ENCODE measurements at places on chromosomes 3 and 15. TPM values are rescaled to one million over a fixed set of nuclear protein-coding genes. Genes with fewer than 3 reads are reported as not detected.

Gene FAM107A
- total RNA-seq = 10.7 TPM

Gene SLCO3A1
- 0.83 TPM for total RNA-seq

Gene MED12L
- total RNA-seq = 0.23 TPM

GRCh38 chr3:99544786-99545281 lies 93.6 kb upstream of the COL8A1 start:
- peak; percentile 100 for DNase-seq
- no peaks in the 10 kb centered on the region for H3K36me3 ChIP-seq
- no peak overlapping the region for H3K4me3 ChIP-seq
- peak overlapping the region; percentile 97 for H3K27ac ChIP-seq
- no peaks in the 10 kb centered on the region for H3K27me3 ChIP-seq

DNA sequence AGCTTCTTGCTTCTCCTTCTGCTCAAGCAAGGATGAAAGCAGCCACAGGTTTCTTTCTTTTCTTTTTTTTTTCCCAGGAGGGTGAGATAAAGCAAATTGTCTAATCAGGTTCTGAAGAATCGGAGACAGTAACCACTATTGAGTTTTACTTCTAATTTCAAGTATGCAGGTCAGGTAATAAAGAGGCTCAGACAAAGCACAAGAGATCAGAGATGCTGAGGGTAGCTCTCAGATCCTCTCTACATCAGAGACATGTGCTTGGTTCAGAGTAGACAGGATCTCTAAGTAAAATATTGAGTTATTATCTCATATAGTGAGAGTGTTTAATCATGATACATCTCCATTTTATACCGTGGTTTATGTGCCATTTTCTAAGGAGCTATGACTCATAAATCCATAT lies 168.5 kb downstream of the NFKBIZ start:
- H3K27me3 ChIP-seq = no peaks in the 10 kb centered on the region
- H3K36me3 ChIP-seq = no peaks in the 10 kb centered on the region
- no peaks in the 10 kb centered on the region for H3K4me1 ChIP-seq
- DNase-seq = no peak
- no peak overlapping the region for H3K27ac ChIP-seq

DNA sequence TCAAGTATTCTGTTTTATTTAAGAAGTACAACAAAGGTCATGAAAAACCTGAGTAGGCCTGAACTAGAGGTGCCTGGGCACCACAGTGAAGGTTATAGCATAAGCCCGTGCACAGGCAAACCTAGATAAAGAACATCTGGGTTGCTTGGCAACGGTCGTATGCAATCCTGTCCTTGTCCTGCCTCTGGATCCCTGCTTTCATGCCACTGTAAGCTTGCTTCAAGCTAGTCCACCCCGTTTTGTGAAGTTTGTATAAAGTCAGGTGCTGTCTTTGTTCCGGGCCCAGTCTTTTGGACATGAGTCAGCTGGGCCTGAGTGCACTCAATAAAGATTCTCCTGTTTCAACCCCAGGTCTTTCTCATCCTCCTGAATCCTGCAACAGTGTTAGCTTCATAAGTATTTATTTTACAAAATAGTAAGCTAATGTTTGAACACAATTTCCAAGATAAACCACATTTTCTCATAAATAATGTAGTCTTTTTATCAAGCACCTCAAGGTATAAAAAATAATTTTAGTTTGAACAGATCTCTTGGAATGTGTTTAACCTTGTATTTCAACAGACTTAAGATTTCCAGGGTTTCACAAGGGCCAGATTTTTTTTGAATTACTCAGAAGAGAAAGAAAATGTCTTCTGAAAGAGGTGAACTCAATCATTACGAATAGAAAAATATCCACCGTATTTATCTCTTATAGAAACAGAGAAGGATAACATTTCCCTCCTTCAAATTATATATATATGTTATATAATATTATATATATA lies 14.3 kb upstream of the SLC9C1 start:
- peaks cover 8% of the 10 kb centered on the region for H3K4me1 ChIP-seq
- H3K27me3 ChIP-seq = no peaks in the 10 kb centered on the region
- DNase-seq = no peak
- H3K36me3 ChIP-seq = no peaks in the 10 kb centered on the region

- no peaks in the 10 kb centered on the region for H3K4me1 ChIP-seq
- H3K27ac ChIP-seq = no peak overlapping the region
- H3K27me3 ChIP-seq = no peaks in the 10 kb centered on the region
- no peaks in the 10 kb centered on the region for H3K36me3 ChIP-seq
These were observed 220.2 kb downstream of the SHQ1 start for GRCh38 chr3:72628065-72628464.

GRCh38 chr3:167852216-167852615 lies 116.7 kb downstream of the SERPINI1 start:
- H3K4me1 ChIP-seq = no peaks in the 10 kb centered on the region
- H3K27ac ChIP-seq = no peak overlapping the region
- no peaks in the 10 kb centered on the region for H3K36me3 ChIP-seq
- no peak overlapping the region for H3K4me3 ChIP-seq
